Fibroblast of villous mesenchyme (primary cell): ENCODE measurements at places on chromosomes 4 and X. TPM values are rescaled to one million over a fixed set of nuclear protein-coding genes. Genes with fewer than 3 reads are reported as not detected.

- no peak for DNase-seq
These were observed 195.5 kb downstream of the PTTG2 start for GRCh38 chr4:38155589-38156294.

GRCh38 chrX:46965125-46965758, 53.0 kb downstream of the JADE3 start:
- DNase-seq: peak; percentile 65

DNA sequence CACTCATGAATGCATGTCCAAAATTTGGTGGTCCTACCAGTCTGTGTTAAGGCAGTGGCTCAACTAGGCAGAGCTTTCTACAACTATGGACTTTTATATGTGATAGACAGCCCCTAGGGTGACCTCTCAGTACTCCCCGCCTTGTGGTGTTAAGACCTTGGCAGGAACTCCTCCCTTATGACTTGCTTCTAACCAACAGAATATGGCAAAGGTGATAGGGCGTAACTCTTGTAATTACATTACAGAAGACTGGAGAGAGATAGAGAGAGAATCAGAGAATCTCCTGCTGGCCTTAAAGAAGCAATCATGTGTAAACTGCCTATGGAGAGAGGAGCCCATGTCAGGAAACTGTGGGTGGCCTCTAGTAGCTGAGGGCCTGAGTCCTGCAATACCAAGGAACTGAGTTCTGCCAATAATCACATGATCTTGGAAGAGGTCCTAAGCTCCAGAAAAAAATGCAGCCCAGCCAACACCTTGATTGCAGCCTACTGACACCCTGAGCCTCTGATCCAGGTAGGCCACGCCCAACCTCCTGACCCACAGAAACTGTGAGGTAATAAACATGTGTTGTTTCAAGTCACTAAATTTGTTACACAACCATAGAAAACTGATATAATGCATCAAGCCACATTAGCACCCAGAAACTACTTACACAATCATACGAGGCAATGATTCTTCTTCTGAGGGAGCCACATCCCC, 68.9 kb downstream of the INPP4B start:
- DNase-seq: peak; percentile 12

The TACR3 gene
- not detected in 2 replicates for total RNA-seq

DNA sequence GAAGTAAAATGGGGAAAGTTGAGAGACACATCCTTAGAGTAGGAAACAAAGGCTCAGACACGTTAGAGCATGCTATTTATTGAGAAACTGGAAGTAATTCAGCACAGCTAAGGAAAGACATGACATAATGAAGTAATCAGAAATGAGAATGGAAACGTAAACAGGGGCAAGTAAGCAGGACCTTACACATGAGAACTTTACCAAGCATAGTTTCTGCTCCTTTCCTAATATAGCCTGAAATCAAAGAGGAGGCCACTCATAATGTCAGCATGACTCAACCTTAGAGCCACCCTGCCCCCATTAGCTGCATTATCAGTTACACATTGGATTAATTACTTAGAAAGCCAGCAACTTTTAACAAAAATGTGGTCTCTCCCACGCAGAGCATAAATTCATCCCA, 558.3 kb upstream of the GRIA3 start:
- peak; percentile 47 for DNase-seq

- DNase-seq: peak; percentile 69
These were observed 7.5 kb upstream of the PDLIM3 start for GRCh38 chr4:185542626-185543315.

DNA sequence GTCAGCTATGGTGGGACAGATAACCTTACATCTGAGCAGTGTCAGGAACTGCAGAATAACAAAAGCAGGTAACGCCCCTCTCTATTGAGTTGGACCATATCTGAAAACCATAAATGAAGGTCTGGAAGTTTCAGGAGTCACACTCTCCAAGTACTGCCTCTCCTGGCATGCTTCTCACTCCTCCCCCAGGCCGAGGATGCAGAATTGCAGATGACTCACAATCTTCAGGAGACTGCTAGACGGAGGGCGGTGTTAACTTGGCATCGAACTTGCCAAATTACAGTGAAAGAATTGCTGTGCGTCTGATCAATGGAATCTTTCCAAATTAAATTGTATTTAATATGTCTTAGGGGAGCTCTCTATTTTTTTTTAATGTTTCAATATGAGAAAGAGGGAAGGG, 67.1 kb upstream of the TRIM2 start:
- peak; percentile 70 for DNase-seq

The NKX3-2 gene
- total RNA-seq: under 0.01 and 0.32 TPM in 2 replicates

- peak; percentile 30 for DNase-seq
These were observed 2313.8 kb downstream of the ARAP2 start for GRCh38 chr4:33930497-33930896.

The KDR gene
- 0.86 and 1.9 TPM in 2 replicates for total RNA-seq

DNA sequence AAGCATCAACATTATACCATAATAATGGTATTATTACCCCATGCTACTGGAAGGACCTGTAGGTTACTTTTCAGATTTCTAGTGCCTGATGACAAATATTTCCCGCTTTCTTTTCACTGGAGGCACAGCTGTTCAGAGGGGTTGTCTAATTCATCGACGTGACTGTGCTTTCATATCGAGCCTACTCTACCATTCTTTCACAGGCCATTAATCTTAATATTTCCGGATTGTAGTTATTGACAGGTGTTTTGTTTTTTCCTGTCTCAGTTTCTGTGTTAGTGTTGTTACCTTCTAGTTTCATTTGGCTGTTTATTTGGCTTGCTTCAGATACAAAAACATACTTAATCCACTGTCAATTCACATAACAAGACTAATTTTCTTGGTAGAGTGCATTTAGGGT, 330.9 kb downstream of the SPOCK3 start:
- no peak for DNase-seq

DNA sequence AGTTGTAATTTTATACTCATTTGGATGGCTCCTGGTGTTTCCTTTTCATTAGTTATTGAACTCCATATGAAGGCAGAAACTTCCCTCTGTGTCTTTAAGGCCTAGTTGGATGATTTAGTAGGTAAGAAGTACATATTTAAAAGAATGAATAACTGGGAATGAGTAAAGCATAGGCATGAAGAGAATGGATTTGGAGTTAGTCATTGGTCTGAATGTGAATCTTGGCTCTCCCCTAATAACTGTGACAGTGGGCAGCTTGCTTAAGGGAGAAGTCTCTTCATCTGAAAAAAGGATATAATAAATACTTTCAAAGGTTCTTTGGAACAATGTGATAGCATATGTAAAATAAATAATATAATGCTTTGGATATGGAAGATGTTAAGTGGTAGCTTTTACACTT, 13.2 kb downstream of the SNX25 start:
- DNase-seq: no peak

- DNase-seq: no peak
These were observed 9.8 kb upstream of the SLC7A11 start for GRCh38 chr4:138251938-138252337.

GRCh38 chr4:132770776-132771175, 378.3 kb upstream of the PCDH10 start:
- DNase-seq: no peak

The MYOZ2 gene
- 0.32 and 0.43 TPM in 2 replicates for total RNA-seq

The PALLD gene
- 188 and 281 TPM in 2 replicates for total RNA-seq

DNA sequence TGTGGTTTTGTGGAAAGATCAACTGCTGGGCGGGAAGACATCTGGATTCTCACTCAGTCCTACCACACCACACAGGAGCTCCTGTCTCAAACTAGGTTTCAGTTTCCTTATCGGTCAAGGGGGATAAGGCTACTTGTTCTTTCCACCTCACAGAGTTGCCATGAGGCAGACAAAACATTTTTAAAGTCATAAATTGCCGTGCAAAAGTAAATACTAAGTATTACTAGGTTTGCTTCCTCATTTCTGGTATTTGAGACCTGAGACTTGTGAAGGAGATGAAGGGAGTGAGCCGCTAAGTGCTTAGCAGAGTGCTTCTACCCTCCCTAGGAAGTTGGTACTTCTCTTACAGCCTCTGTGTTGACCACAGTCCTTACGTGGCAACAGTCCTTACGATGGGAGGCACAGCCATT, 1.5 kb downstream of the LAP3 start:
- peak; percentile 54 for DNase-seq

DNA sequence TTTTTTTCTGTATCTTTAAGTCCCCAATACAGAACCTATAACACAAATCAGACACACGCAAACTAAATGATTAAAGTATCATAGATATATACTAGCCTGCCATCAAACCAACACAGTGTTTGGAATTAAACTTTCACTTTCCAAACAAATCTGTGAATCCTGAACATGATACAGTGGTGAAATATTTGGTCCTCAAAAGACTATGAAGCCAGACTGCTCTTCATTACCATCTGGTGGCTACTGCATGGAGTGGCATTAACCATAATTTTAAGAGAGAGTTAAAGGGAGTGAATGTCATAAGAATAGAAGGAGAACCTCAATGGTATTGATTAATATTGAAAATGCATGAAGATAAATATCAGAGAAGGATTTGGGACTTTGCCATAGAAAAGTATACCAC, 9.2 kb upstream of the GABRA4 start:
- DNase-seq: no peak

DNA sequence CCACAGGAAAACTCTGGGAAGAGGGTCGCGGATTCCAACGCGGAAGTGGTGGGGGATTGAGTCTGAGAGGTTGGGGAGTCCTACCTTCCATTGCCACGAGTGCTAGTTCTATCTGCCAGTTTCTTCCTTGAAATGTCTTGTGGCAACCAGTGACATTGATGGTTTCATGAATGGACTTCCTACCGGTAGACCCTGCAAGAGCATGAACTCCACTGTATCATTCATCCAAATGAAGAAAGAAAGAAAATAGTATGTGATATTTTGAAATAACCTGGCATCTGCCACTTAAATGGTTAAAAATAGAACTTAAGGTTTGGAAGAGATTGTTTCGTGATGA, 1.1 kb upstream of the SLC10A7 start:
- DNase-seq: no peak

GRCh38 chr4:105470766-105471165, 3.1 kb downstream of the PPA2 start:
- no peak for DNase-seq

- peak; percentile 36 for DNase-seq
These were observed 1.1 kb downstream of the FBXW7 start for GRCh38 chr4:152534541-152535359.

The KLHL4 gene
- total RNA-seq: 0.86 and 0.97 TPM in 2 replicates

DNA sequence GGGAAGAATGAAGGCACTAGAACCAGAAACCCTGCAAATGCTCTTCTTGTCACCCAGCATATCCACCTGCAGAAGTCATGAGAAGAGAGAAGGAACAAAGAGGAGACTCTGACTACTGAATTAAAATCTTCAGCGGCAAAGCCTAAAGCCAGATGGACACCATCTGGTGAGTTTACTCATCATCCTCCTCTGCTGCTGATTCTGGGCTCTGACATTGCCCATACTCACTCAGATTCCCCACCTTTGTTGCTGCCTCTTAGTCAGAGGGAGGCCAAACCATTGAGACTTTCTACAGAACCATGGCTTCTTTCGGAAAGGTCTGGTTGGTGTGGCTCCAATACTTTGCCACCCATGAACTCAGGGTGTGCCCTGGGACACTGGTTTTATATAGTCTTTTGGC, 181.7 kb downstream of the AR start:
- no peak for DNase-seq

DNA sequence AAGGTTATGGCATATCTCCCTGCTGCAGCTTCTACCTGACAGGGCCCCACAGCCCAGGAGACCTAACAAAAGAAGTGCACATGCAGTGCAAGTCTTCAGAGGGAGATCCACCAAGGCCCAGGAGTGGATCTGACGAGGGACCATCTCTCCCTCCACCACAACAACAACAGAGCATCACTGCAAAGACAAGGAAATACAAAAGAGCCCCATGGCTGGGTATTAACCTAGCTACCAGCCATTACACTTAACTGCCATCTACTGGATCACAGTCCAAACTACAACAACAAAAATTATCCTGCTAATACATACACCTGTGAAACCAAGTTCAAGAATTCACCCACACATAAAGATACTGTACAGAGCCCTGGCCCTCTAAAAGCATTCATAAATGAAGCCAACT, 280.2 kb upstream of the SLC7A11 start:
- peak; percentile 42 for DNase-seq

GRCh38 chr4:130163701-130164100, 1067.7 kb downstream of the C4orf33 start:
- no peak for DNase-seq

- DNase-seq: peak; percentile 94
These were observed 16.6 kb downstream of the CLCN4 start for GRCh38 chrX:10173331-10173900.
